A172 (cell line): ENCODE measurements at places on chromosomes 7 and 10. TPM values are rescaled to one million over a fixed set of nuclear protein-coding genes. Genes with fewer than 3 reads are reported as not detected.
A peak's percentile ranks its signal among the peaks of the same experiment; 100 is the strongest.

DNA sequence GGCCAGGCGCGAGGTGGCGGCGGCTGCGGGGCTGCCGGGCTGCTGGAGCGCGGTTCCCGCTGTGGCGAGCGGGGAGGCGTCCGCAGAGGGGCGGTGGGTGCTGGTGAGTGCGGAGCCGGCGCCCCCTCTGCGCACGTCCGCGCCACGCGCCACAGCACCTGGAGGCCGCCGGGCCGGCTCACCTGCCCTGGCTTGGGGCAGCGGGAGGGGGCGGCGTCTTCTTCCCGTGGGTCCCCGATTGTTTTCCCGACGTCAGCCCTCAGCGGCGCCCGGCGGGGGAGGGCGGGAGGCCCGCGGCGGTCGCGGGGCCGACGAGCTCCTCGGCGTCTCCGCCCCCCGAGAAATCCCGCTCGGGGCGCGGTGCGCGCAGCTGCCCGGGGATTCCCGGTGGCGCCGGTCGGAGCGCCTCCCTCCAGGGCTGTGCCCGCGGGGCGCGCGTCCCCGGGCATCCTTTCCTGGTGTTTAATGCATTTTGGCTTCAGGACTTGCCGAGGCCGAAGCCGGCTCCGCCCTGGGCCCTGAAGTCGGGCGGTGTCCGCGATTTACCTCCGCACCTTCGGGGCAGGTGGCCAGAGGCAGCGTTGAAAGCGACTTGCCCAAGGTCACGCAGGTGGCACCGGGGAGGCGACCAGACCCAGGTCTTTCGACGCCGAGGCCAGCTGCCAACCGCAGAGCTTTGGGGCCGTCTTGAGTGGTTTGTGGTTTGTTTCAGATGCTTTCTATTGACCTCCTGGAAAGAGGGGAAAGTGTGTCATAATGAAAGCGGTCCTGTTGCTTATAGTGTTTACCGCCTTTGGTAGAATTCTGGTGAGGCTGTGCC lies 561 bp downstream of the PLEKHA1 start:
- no peak for DNase-seq

DNA sequence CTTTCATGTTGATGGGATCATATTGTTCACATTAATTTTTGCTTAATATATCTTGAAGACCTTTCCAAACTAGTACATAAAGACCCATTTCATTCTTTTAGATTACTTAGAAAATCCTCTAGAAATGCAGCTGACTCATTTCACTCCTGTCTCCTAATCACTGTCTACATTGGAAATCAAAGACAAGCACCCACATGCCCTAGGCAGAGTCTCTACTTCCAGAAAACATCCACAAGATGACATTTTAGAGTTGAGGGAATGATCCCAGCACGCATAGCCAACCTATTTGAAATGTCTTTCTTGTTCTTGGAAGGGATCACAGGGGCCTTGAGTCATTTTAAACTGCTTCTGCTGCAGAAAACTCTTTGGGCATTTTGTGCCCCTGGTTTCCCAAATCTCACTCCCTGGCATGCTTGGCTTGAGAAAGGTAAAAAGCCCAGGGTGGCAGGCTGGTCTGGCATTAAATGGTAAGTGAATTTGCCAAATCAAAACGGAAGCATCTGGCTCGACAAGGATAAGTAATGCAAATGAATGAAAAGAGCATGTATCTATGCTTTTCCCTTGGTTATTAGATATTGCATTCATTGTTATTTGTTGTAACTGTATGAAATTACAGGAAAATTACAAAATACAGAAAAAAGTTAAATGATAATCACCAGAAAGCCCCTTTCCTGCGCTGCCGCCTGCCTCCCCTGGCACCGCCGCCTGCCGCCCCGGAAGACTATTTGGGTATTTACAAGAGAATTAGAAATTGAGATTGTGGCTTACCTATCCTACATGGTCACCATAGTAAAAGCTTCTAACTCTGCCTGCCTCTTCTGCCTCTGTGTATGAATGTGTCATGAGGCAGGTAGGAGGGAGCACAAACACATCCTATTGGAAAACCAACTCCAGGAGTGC lies 225.3 kb downstream of the PTEN start:
- DNase-seq = no peak

DNA sequence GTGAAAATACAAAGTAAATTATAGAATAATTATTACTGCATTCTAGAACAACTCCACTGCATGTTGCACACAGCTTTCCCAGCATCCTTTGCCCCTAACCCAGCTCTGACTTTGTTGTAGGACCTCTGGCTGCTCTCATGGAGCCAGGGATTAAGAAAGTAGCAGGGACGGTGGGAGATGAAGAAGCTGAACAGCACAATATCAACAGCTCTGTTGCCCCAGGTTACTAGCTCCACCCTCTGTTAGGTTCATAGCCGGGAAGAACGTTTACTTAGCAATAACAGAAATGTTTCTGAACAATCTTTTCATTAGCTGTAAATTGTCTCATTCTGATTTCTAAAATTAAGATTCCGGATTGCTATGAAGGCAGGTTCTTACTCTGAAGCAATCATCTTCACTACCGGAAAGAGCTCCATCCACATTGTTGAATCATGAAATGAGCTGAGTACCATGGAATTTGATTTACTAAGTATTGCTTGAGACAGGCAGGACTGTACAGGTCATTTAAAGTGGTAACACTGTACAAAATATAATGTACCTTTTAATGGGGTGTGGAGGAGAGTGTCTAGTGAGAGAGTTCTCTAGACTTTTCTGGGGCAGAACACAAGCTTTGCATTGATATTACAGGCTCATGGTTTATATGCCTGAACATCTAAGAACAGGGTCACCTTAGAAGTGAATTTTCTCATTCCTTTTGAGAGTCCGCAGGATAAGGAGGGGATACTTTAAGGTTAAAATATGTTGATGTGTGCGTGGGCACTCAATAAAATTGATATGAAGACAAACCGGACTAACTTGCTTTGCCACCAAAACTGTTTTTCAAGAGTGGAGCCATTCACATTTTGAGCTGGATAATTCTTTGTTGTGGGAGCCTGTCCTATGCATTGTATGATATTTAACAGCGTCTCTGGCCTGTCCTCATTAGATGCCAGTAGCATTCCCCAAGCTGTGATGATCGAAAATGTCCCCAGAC lies 20.8 kb upstream of the RAB18 start:
- no peak for DNase-seq

CPA4 gene
- 387 and 495 TPM in 2 replicates for total RNA-seq

DNA sequence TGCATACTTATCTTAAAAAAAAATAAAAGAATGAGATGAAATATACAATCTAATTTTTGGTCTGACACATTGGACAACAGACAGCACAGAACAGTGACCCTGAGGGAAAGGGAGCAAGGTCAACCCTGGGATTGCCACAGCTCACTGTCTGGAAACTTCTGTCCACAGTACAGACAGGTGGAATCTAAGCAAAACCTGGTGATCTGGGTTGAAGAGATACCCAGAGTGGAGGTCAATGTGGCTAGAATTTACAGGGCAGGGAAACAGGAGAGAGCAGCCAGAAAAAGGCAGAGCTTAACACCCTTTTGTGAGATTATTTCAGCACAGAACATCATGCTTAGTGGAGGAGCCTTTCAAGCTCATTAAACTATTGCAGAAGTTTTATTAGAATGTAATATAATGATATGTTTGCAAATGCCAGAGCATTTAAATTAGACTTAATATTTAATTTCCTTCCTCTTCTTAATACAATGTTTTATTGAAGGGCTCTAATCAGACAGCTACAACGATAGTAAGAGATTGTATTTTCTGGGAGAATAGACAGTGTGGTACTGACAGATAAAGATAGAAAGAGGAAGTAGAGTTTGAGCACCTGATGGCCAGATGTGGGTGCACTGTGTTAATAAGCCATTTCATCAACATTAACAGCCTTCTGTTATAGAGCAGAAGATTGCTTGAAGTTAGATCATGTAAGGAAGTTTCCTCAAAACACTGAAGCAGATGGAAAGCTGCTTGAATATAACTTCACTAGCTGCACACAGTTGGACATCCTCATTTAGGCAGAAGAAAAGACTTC lies 309.4 kb downstream of the HGF start:
- DNase-seq = no peak

- no peak for DNase-seq
Measured at GRCh38 chr7:20927976-20928375, 141.3 kb upstream of the SP8 start.

LRMDA gene
- 0.07 TPM in 1 of 2 replicates, not detected in the other for total RNA-seq

DNA sequence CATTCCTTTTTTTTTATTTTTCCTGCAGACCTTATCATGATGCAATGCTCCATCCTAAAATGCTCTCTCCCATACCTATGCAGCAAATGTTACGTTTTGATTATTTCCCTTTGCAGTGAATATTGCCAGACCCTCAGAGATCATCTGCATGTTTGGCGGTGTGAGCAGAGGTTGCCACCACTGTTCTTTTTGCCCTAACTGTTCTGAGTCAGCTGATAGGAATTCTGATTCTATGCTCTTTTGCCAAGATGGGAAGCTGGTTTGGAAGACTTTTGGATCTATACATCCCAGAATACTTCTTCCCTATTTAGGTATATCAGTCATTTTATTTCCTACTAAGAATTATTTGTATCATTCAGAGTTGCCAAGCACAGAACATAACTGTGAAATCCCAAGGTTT lies 130.5 kb downstream of the KLF6 start:
- DNase-seq = peak; percentile 46

AKR1D1 gene
- total RNA-seq = not detected in 2 replicates

PON2 gene
- total RNA-seq = 210 and 228 TPM in 2 replicates

MINDY4 gene
- total RNA-seq = 7.1 and 7.6 TPM in 2 replicates

CFAP69 gene
- 2.1 and 5.1 TPM in 2 replicates for total RNA-seq

SHTN1 gene
- total RNA-seq = 5.6 and 7.7 TPM in 2 replicates

- no peak for DNase-seq
Measured at GRCh38 chr10:8297959-8298358, 243.5 kb downstream of the GATA3 start.

- no peak for DNase-seq
Measured at GRCh38 chr10:543131-543530, 146.3 kb downstream of the DIP2C start.

JAKMIP3 gene
- 0.26 and 0.64 TPM in 2 replicates for total RNA-seq

UFSP1 gene
- total RNA-seq = 1.8 and 3.3 TPM in 2 replicates

DNAJB6 gene
- total RNA-seq = 191 and 201 TPM in 2 replicates

- no peak for DNase-seq
Measured at GRCh38 chr10:7117806-7118674, 292.8 kb downstream of the SFMBT2 start.

SPDYE8 gene
- not detected in 2 replicates for total RNA-seq

C10orf62 gene
- 0.38 TPM in 1 of 2 replicates, not detected in the other for total RNA-seq

C1QL3 gene
- not detected in 2 replicates for total RNA-seq

MRLN gene
- not detected in 2 replicates for total RNA-seq

GRCh38 chr7:150417239-150417638 lies 33.2 kb upstream of the GIMAP8 start:
- no peak for DNase-seq

DNA sequence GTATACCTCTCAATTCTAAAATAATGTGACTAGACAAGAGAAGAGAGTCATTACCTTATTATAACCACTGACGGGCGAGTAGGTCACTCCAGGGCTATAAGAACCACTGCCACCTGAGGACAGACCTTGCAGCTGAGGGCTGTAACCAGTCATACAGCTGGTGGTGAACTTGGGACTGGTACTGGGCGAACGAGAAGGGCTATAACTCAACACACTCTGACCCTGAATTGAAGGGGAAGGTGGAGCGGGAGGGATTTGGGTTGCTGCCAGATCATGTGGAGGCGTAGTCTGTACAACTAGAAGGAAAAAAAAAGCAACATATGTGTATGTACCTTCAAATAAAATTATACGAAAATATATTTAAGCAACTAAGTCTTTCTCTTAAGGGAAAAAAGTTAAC lies 3.4 kb downstream of the TMEM209 start:
- no peak for DNase-seq

GRCh38 chr10:31261511-31262311 lies 57.3 kb upstream of the ZEB1 start:
- peak; percentile 56 for DNase-seq

DNA sequence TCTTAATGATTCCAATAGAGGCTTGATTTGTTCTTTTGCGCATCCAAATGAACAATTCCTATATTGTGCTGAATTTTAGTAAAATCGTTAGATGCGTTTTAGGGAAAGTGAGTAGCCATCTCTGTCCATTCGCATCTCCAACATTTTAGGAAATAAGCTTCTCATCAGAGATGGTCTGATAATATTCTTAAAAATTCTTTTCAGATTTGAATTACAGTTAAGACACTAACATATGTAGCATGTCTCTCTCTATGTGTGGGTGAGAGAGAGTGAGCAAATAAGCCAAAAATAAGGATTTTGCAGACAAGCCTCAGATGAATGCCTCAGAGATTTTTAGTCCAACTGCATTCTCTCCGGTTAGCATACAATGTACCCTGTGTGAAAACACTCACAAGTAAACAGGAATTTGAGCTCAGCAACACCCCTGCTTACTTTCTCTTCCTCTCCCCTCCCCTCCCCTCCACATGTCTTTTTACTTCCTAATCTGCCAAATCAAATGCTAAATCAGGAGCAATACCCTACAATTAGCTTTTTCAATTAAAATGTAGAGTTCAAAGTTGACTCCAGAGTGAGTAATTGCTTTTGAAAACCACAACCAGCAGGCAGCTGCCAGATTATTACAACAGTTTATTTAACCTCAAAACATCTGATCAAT lies 354.4 kb downstream of the CRPPA start:
- no peak for DNase-seq

ASB13 gene
- 9.5 and 11.0 TPM in 2 replicates for total RNA-seq

DNA sequence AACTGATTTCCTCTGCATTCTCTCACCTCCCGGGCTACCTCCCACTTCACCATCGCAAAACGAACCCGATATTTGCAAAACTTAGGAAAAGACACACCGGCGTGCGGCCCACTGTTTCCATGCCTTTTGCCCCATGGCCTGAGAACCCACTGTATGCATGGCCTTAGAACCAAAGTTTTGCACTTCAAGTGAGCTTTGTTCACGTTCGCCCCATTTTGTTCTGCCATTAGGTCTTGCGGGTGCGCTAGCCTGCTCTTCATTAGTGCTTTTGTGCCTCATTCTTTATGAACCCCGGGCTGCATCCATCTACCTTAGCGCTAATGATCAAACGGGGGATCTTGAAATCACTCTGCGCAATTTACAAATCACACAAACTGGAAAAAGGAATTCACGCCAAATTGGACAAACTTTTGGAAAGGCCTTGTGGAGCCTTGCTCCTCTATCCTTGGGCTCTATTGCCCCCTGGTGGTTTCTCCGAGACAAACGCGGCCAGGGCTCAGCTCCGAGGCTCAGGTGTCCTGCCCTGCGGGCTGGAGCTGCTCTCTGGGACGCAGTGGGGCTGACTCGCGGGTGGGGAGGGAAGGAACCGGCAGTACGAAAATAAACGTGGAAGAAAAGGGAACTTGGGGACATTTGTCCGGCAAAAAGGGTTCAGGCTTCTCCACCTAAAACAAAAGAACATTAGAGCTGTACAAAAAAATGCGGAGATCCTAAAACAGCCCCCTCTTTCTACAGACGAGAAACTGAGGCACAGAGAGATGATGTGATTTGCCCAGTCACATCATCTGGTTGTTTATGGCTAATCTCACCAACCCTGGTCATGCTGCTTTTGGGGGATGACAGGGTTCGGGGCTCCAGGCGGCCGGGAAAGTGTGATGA lies 300.4 kb upstream of the NFE2L3 start:
- DNase-seq = peak; percentile 77

HGF gene
- not detected in 2 replicates for total RNA-seq

MYPN gene
- total RNA-seq = 0.96 and 1.5 TPM in 2 replicates
